ENCODE measurements at places on chromosomes 6 and 20. TPM values are rescaled to one million over a fixed set of nuclear protein-coding genes. Genes with fewer than 3 reads are reported as not detected.

GRCh38 chr6:149963462-149964307 is at the start of gene ULBP1:
Gene ULBP1, plus strand, starts transcription at chr6:149963943. Its CDS starts 107 bp downstream, at chr6:149964050.
- H3K4me3 ChIP-seq, result peak within 1 kb of the TSS; percentile 54
- H3K36me3 ChIP-seq, result no peaks in the 10 kb centered on the region
- peaks cover 24% of the 10 kb centered on the region for H3K4me1 ChIP-seq
- no peak within 1 kb of the TSS for H3K27ac ChIP-seq
- peaks cover 93% of the 10 kb centered on the region for H3K27me3 ChIP-seq

RPL10A gene
- total RNA-seq, result 2,010 TPM

EDN3 gene
- 1.5 TPM for total RNA-seq

ZBTB46 gene
- total RNA-seq, result 4.8 TPM

DNA sequence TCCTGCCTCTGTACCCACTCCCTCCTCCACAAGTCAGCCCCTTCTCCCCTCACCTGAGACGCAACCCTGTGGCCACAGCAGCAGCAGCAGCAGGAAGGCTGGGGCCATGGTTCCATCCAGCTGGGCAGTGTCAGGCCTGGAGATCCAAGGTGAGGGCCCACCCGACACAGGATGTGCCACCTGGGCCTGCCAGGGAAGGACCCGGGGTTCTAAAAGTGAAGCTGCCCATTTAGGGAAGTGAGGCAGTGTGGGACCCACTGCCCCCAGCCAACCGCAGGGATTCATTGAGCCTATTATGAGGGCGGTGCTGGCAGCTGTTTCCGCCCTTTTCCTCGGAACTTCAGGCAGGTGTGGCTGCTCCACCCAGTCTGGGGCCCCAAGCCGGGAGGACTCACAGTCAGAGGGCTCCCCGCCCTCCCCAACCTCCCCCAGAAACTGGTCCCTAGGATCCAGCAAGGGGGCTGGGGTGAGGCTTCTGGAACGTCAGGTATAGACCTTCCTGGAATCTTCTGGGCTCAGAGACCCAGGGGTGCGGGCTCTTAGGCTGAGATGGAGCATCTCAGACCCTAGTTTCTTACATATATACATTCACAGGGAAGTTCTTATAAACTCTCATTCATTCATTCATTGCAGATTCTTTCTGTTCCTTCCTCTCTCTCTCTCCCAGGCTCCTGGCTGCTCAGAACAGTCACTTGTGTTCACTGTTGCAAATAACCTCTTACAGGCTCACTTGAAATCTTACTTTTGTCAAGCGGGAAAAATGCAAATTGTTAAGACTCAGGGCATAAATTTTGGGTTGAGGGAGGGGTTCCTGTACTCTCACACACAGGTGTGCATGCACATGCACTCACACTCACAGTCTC is at the start of gene TREML2:
TSS of gene TREML2 (minus strand) at position 249 of the 863 bp plus-strand sequence. CDS start at position 108, 141 bp downstream.
- no peaks in the 10 kb centered on the region for H3K36me3 ChIP-seq
- peaks cover 4% of the 10 kb centered on the region for H3K4me1 ChIP-seq
- no peak within 1 kb of the TSS for H3K27ac ChIP-seq
